ENCODE measurements at places on chromosomes 12 and 14. TPM values are rescaled to one million over a fixed set of nuclear protein-coding genes. Genes with fewer than 3 reads are reported as not detected.

GRCh38 chr14:65438266-65438933 lies 25.9 kb downstream of the FUT8 start:
- no peak for DNase-seq

DNA sequence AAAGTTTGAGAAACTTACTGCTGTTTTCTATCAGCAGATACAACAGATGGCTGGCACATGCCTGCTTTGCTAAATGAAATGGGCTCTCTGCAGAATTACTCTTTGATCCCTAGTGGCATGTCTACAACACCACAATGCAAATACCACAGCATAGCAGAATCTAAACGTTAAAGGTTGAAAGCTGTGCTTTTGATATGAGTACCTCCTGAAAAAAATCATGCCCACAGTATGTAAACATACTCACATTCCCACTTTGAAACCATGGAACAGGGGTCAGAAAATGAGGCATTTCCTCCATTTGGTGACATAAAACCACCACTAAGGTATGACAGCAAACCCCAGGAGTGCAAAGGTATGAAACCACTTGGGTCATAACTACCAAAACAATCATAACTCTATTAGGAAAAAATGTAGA lies 7.5 kb downstream of the WIF1 start:
- DNase-seq = no peak

Gene FAM90A1
- not detected for total RNA-seq

DNA sequence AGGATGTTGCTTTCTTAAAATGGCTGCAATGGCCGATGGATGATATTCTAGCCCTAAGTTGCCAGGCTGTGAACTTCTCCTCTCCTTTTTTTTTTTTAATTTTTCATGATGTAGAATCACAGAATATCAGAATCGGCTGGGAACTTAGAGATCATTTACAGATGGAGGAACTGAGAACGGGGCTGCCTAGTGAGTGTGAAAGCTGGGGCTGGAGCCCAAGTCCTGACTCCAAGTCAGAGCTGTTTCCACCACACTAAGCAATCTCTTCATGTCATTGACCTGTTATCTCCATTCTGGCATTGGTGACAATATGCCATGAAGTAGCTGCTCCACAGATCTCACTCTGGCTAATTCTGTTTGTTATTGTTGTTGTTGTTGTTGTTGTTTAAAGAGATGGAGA lies 121.7 kb downstream of the SLC38A1 start:
- no peak for DNase-seq

Gene SDR9C7
- total RNA-seq = not detected

GRCh38 chr12:101666052-101666728 lies 31.2 kb upstream of the CHPT1 start:
- DNase-seq = no peak

DNA sequence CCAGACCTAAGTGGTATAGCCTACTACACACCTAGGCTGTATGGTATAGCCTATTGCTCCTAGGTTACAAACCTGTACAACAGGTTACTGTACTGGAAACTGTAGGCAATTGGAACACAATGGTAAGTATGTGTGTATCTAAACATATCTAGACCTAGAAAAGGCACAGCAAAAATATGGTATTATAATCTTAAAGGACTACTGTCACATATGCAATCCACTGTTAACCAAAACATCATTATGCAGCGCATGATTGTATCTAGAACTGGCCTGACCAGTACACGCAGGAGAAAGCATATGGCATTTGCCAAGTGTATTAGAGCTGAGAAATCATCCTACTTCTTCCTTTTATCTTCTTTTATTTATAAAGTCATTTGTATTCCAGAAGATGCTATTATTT lies 75.5 kb downstream of the SLC8A3 start:
- no peak for DNase-seq

Data from activated CD8-positive, alpha-beta T cell treated with anti-CD3 and anti-CD28 coated beads, Interleukin-2, amount 10 ng/mL, durations not matched to agents 7 days and 5 days (primary cell).